ENCODE measurements at places on chromosomes 5 and 9.

DNA sequence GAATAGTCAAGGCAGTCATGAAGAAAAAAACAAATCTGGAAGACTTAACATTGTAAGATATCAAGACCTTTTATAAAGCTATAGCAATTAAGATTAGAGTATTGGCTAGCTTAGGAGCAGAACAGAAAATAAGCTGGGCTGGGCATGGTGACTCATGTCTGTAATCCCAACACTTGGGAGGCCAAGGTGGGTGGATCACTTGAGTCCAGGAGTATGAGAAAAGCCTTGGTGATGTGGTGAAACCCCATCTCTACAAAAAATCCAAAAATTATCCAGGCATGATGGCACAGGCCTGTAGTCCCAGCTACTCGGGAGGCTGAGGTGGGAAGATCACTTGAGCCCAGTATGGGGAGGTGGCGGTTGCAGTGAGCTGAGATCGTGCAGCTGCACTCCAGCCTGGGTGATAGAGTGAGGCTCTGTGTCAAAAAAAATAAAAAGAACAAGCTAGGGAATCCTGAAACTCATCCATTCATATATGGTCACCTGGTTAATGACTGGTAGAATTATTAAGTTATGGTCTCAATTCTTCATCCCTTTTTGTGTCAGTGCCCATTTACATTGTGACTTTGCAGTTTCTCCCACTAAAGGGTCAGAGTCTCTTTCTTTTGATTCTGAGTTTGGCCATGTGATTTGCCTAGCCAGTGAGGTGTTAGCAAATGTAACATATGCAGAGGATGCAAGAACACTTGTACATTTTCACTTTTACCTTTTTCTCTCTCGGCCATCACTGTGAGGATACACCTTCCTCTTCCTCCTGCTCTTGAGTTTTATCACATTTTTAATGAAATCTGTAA is 144.6 kb upstream of the SGCD start:
- no peak for DNase-seq

- DNase-seq = no peak
Observed at GRCh38 chr5:59919484-59919883, 26.0 kb upstream of the PDE4D start.

DNA sequence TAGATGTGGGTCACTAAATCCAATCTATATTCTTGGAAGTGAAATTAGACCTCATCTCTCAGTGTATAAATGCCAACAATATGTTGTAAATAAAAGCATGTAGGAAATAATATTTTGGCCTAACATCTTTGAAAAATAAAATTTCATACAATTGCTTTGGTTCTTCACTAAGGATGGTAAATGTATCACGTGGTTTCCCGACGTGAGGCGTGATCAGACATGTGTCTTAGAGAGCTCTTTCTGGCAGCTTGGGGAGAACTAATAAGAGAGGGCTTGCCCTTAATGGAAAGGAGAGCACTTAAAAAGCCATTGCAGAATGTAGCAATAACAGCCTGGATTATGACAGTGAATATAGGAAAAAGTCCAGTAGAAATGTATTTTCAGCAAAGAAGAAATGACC is 602.6 kb downstream of the CDH12 start:
- no peak for DNase-seq

GRCh38 chr9:36110434-36110833 is 26.1 kb upstream of the GLIPR2 start:
- no peak for DNase-seq

DNA sequence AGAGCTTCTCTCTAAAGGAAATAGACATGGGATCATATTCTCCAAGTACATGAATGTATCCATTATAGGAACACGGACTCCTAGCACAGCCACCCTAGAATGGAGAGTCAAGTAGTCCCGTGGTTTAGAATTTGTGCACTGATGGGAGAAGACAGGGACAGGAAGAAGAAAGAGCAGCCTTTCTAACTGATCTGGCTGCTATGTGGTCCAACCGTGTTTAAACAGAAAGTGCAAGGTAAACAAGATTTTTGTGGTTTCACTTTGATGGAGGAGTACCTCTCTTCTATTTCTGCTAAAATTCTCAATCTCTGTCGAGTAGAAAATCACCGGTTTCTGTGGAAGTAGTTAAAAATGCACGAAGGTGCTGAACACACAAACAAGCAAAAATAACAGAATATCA is 171.3 kb downstream of the ST8SIA4 start:
- no peak for DNase-seq

- DNase-seq = no peak
Observed at GRCh38 chr5:83919071-83920041, 198.7 kb upstream of the HAPLN1 start.

DNA sequence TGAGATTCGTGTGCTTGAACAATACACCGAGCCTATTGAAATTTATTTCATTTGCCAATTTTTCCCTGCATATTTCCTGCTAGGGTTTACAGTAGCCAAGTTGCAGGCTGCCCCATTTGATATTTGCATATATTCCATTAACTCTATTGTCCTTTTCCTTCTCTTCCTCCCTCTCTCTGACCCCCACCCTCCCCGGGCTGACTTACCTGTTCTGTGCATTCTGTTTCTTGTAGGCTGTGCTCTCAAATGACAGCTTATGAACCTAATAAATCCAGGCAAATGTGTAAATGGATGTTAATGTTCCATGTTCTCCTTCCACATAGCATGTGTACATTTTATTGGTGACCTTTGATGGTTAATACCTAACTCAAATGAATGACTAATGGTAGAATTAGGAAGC is 1169.2 kb upstream of the WWC1 start:
- no peak for DNase-seq

DNA sequence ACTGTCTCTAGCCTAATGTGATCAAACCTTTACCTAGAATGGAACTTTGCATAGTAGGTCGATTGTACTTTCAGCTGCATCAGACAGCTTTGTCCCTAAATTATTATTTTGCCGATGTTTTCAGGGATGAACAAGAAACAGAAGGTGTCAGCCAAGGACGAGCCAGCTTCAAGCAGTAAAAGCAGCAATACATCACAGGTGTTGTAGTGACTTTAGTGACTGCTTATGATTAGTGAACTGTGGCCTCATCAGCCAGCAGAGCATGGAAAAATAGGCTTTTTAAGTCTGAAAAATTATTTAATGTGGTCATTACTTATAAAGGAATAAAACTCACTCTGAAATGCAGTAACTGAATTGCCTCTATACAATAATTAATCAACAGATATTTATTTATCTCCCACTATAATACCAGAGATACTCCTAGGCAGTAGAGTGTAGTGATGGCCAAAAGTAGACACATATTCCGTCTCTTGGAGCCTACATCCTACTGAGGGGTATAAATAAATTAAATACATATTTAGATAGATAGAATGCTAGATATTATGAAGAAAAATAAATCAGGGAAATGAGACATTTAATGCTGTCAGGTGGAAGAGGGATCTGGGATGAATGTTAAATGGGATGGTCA is 166.3 kb downstream of the PARP8 start:
- DNase-seq = no peak

DNA sequence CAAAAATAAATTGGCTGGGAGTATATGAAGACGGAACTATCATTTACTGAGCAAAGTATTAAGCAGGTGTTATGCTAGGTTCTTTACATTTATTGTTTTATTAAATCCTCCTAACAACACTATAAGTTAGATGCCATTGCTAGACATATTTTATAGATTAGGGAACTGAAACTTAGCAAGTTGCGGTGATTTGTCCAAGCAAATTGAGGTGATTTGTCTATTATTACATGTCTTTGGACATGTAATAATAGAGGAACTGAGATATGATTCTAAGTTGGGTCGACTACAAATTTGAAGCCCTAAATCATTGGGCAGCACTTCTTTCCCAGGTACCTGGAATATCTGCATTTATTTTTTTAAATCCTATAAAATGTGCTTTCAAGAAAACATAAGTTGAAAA is 429.9 kb downstream of the GABRG2 start:
- DNase-seq = no peak

DNA sequence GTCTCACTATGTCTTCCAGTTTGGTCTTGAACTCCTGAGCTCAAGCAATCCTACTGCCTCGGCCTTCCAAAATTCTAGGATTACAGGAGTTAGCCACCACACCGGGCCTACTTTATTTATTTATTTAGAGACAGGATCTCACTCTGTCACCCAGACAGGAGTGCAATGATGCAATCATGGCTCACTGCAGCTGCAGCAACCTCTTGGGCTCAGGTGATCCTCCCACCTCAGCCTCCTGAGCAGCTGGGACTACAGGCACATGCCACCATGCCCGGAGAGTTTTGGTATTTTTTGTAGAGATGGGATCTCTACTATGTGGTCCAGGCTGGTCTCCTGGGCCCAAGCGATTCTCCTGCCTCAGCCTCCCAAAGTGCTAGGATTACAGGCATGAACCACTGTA is 32.8 kb downstream of the PHAX start:
- no peak for DNase-seq

DNA sequence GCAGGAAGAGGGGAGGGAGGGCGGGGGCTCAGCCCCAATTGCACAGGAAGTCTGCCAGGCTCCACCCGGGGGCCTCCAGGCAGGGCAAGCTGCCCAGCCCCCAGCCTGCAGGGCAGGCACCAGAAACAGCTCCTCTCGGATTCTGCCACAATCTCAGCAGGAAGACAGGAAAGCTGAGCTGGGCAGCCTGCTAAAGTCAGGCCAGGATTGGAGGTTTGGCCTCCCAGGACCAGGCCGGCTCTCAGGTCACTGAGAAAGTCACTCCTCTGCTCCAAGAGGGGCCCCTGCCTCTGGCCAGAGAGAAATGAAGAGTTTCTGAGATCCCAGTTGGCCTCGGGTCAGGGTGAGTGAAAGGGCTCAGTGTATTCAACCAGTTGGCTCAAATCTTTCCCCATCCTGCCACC is 54.6 kb upstream of the STXBP1 start:
- DNase-seq = no peak

DNA sequence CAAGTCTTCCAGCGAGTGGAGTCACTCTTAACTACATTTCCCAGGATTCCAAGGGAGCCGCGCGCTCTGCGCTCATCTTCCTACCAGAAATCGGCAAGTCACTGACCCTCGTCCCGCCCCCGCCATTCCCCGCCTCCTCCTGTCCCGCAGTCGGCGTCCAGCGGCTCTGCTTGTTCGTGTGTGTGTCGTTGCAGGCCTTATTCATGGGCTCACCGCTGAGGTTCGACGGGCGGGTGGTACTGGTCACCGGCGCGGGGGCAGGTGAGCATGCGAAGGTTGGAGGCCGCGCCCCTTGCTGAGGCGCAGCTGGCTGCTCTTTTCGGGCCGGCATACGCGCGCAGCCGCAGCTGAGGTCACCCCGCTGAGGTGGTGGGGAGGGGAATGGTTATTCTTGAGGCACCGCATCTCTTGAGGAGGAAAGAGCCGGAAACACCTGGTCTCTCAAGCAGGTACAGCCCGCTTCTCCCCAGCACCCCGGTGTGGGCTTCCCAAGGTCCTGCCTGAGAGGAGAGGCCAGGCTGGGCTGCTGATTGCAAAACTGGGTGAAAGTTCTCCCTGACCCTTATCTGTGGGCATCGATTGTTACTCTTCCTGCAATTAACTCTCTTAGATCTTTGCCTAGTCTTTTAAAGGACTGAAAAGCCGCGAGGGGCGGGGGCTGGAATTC is at the start of gene HSD17B4:
HSD17B4 (plus strand) TSS at position 125 of the 667 bp plus-strand sequence; CDS start at position 204, 79 bp downstream.
- DNase-seq = peak; percentile 61

GRCh38 chr5:147446523-147446922 is 63.3 kb downstream of the DPYSL3 start:
- no peak for DNase-seq

DNA sequence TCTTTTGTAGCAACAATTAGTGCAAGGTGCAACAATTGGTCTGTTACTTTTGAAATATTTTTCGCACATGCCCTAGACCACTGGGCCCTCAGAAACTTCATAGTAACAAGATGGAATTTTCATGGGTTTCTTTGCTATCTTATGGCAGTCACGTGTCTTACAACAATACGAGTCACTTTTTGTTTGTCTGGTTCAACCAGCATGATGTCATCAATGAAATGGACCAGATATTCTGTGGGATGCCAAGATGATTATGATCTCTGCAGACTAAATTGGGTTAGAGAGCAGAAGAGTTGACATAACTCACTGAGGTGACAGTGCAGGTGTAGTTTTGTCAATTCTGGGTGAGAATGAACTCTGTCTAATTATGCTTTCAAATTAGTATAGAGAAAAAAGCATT is 239.6 kb upstream of the RIOK2 start:
- DNase-seq = no peak

GRCh38 chr9:88994469-88995199 is 3.4 kb downstream of the S1PR3 start:
- DNase-seq = no peak

DNA sequence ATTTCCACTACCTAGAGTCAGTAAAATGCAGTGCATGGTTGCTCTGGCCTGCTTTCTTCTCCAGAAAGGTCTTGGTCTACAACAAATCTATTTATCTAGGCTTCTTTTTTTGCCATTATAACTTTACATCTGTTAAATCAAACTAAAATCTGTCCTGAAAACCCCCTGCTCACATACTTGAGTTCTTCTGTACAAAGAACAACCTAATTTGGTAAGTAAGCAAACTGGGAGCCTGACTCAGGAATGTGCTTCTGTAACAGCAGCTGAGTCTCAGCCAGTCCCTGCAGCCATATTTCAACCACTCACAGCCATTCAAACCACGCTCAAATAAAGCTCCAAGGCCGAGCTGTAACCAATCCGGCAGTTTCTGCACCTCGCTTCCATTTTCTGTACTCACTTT is 95.8 kb downstream of the PLPP1 start:
- no peak for DNase-seq

DNA sequence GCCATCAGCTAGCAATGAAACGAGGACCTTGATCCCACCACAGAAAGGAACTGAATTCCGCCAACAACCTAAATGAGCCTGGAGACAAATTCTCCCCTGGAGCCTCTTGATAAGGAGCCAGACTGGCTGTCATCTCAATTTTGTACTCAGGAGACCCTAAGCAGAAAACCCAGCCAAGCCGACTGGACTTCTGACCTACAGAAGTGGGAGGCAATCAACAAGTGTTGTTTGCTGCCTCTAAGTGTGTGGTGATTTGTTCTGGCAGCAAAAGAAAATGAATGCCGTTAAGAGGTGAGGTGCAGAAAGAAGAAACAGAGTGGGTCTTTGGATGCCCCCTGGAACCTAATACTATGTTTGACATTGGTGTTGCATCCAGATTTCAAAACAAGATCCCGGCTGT is 72.7 kb upstream of the SPATA31E1 start:
- DNase-seq = no peak

DNA sequence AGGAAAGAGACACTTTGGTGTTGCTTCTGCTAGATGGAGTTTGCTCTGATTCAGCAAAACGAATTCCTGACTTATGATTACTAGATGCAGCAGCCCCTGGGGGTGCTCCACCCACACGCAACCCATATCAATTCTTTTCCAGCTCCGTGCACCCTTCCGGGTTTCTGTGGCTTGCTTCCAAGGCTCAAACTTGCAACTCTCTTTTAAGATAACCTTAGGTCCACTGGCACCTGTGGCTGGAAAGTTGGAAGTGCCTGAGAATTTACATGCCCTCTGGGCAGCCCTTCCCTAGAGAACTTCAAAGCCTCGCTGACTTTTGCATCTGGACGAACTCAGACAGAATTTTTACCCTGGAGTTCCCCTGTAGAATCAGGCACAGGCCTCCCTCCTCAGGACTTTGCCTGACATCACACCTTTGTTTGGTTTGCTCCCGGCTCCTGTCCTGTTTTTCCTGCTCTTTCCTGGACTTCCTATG is 224.9 kb downstream of the SNX18 start:
- DNase-seq = no peak
